ENCODE measurements at places on chromosomes 12 and 14.

GRCh38 chr14:60720962-60721325, 3.2 kb downstream of the SIX4 start:
- DNase-seq, result no peak

GRCh38 chr14:34250959-34251358, 211.1 kb downstream of the SPTSSA start:
- no peak for DNase-seq

GRCh38 chr12:19181666-19182426, 52.3 kb downstream of the PLEKHA5 start:
- no peak for DNase-seq

DNA sequence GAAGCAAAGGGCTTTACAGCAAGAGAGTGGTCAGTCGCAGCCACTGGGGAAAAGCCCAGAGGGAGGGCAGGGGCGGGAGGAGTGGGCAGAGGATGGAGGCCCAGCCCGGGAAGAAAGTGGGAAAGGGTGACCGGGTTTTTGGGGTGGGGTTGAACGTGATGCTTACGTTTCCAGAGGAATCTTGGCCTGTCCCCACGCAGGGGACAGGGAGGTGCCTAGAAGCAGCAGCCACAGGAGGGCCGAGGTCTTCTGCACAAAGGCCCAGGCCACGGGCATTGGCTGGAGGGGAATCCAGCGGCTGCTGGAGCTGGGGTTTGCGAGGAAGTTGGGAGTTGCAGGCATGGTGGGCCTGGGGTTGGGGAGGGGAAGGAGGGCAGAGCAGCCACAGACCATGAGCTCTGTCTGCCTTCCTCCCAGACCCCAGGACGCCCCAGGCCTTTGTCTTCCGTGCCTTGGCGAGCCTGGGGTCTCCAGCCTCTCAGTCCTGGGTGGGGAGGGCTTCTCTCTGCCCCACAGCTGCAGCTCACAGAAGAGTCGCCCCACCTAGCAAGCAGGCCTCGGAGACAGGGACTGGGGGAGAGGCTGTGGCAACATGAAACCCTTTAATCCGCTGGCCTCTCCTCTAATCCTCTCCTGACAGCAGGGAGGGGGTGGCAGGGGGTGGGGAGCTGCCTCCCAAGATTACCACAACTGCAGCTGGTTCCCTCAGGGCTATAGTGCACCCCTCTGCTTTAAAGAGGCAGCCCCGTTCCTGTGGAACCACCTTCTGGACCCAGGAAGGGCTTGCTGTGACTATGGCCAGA, at the start of gene CACNA2D4:
Gene CACNA2D4 (minus strand): TSS at position 572 of the 803 bp plus-strand sequence. CDS start 179 bp downstream, at position 393.
- no peak for DNase-seq

GRCh38 chr12:123950476-123951349, 21.9 kb downstream of the CCDC92 start:
- no peak for DNase-seq

DNA sequence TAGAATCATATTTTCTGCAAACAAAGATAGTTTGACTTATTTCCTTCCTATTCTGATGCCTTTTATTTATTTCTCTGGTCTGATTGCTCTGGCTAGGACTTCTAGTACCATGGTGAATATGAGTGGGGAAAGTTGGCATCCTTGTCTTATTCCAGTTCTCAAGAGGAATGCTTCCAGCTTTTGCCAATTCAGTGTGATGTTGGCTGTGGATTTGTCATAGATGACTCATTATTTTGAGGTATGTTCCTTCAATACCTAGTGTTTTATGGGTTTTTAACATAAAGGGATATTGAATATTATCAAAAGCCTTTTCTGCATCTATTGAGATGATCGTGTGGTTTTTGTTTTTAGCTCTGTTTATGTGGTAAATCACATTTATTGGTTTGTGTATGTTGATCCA, 139.4 kb upstream of the CNTN1 start:
- no peak for DNase-seq
